GM12865 (cell line): ENCODE measurements at places on chromosomes 12 and 14.

- no peak for DNase-seq
These were observed 1071.1 kb downstream of the SLC16A7 start for GRCh38 chr12:60666895-60667294.

GRCh38 chr12:1642513-1642912 lies 13.5 kb downstream of the WNT5B start:
- no peak for DNase-seq

DNA sequence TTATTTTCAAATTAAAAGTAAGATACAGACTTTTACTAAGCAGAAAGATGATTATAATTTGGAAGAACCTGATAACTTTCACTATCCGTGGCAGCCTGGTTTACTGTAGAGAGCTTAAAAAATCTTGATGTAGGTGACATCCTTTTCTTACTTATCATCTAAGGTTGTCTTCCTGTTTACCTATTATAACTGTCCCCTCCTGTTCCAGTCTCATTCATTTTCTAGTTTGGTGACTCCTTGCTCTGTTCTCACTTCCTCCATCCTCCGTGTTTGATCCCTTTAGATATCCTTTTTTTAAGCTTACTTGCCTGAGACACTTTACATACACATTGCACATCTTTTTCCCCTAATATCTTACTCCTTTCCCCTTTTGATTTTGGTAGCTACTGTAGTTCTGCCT lies 27.5 kb downstream of the CCDC91 start:
- DNase-seq, result peak; percentile 6

DNA sequence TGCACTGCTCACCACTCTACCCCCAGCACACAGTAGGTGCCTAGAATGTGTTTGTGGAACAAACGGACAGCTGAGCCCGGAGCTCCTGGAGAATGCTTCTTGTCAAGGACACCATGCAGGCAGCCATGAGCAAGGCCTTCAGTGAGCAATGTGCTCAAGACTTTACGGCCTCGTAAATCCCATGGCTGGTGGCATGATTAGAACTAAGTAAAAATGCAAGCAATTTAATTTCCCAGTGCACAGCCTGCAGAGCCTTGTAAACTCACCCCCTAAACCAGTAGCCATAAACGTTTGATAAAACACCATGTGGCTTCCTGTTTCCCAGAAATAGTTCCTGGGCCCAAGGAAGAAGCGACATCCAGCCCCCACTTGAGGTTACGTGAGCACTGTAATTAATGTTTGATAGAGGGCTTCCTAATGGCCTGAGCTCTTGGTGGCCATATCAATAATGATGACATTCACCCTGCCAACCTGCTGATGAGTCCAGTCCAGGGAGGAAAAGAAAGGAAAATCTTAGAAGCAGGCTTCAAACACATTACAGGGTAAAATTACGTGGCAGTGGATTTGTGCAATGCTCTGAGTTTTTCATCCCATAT lies 36.4 kb upstream of the FICD start:
- no peak for DNase-seq

GRCh38 chr12:130770413-130771028 lies 54.4 kb upstream of the RIMBP2 start:
- no peak for DNase-seq

DNA sequence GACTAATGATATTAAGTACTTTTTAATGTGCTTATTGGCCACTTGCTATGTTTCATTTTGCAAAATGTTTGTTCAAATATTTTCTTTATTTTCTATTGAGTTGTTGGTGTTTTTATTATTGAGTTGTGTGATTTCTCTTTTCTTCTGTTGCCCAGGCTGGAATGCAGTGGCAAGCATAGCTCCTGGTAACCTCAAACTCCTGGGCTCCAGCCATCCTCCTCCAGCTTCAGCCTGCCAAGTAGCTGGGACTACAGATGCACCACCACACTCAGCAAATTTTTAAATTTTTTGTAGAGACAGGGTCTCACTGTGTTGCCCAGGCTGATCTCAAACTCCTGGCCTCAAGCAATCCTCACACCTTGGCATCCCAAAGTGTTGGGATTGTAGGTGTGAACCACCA lies 199.2 kb downstream of the NOVA1 start:
- no peak for DNase-seq

DNA sequence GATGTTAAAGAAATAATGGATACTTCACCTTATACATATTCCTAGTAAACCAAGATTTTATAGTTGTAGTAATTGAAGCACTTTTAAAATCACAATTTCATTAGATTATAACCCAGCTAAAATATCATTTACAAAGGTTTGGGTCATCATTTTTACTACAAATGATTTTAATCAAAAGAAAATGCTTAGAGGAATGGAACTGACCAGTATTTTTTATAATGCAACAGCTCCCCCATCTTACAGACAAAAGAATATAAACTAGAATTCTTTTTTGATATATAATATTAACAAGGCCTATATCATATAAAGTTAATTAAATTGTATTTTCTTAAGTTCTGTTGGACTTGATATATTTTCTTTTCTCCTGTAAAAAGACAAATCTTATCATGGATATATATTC lies 20.4 kb upstream of the LRFN5 start:
- no peak for DNase-seq

DNA sequence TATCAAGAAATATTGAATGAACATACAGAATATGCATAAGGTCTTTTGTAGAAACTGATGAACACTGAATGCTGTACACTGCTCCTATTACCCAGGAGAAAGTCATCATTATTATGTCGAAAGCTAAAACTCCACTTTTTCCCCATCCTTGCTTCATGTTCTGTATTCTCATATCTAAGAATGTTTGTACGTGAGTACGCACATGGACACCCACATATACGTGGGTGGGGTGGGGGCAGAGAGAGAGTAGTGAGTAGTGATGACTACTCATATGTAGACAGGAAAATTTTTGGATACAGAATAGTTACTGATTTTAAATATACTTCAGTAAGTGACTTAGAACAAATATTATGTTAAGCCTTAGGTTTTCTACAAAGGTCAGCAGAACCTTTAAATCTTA lies 75.1 kb downstream of the FERMT2 start:
- no peak for DNase-seq

GRCh38 chr12:49019443-49020324 lies 1.1 kb upstream of the PRKAG1 start:
- peak; percentile 52 for DNase-seq

GRCh38 chr12:90871726-90872096 lies 83.3 kb downstream of the CCER1 start:
- no peak for DNase-seq

DNA sequence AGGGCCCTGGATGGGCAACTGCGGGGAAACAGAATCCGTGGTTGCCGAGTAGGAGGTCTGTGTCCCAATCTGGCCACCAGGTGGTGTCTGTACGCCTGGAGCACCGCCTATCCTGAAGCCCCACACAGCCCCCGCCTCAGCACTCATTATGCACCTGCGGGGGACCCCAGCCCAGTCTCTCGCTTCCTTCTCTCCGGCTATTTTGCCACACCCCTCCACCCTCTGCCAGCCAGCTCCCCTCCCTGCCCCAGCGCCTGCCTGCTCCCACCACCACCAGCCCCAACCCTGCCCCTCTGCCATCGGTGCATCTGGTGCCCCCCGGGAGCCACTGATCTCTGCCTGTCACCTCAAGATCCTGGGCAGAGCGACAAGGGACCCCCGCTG lies 2.2 kb upstream of the NXPH4 start:
- peak; percentile 66 for DNase-seq

GRCh38 chr12:22361785-22362184 lies 27.3 kb upstream of the ST8SIA1 start:
- DNase-seq, result no peak

DNA sequence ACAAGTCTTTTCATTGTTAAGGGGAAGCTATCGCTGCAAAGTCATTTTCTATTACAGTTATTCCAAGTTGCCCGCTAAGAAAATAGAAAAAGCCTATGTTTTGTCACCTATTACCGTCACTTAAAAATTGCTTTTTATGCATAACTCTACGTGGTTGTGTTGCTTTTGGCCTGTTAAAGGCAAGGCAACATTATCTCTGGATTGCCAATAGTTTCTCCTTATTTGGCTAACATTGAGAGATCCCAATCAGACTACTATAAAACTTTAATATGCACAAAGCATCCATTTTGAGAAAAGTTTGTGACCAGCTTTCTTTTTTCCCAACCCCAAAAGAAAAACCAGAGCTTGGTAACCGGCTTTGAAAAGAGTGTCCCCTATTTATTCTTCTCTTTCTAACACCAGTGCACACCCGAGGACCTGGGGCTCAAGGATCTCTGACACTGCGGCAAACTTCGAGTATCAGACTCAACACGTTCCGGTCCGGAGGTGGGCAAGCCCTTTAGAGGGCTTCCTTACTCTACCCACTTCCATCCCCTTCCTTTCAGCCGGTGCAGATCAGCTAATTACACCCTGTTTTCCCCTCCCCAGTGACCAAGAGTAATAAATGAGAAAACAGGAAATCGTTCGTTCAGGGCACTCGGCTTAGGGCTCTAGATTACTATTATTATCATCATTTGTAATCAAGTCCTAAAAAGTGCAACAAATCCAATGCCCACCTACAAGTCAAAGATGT lies 1.2 kb downstream of the PPP1R12A start:
- DNase-seq, result peak; percentile 48

GRCh38 chr14:102075155-102075554 lies 11.7 kb downstream of the HSP90AA1 start:
- DNase-seq, result no peak

GRCh38 chr12:53952871-53953734 lies 1.6 kb upstream of the HOXC12 start:
- no peak for DNase-seq
